ENCODE measurements at places on chromosomes 3 and 15.

- no peak for DNase-seq
Measured at GRCh38 chr3:38487323-38487722, 8.8 kb upstream of the EXOG start.

DNA sequence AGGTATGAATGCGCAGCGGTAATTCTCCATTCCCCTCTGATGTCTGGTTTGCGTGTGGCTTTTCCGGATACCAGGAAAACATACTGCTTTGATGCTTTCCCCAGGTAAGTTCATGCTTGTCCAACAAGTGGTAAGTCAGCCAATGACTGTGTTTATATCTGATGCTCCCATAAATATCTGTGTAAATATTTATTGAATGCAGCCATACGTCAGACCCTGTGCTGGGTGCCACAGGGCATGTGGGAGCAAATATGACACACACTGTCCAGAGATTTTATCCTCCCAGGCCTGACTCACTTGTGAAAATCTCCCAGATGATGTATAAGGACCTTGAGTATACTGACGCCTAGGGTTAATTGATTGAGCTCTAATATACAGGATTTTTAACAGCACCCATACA, 29.6 kb upstream of the CEMIP start:
- DNase-seq, result no peak

DNA sequence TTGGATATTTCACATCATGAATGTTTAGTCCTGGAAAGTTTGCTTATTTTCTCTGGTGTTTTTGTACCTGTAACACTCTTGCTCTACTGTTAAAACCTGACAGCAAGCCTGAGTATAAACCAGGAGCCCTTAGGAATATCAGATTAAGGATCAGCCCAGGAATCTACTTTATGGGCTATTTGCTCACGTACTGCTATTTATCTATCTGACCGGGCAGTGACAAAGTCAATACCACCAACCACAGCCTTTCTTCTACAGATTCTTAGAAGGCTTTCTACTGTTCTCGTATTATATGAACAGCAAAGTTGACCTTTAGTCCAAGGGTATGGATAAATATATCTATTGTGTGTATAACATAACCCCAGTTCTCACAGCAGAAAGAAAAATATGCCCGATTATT, 521.2 kb downstream of the RBMS3 start:
- no peak for DNase-seq

DNA sequence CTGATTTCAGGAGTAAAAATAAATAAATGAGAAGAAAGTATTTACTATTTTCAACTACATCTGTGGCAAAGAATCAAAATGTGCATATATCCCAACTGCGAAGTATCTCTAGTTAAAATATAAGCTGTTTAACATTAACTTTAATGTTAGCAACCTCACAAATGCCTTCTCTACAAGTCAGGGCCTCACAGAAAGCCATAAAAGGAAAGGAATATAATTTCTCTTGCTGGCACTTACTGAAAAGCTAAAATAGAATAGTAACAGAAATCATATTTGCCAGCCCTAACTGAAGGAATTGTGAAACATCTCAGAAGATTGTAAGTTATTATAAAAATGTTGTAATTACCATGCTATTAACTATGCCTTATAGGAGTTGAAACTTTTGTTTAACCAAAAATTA, 65.1 kb upstream of the MBNL1 start:
- DNase-seq, result no peak

DNA sequence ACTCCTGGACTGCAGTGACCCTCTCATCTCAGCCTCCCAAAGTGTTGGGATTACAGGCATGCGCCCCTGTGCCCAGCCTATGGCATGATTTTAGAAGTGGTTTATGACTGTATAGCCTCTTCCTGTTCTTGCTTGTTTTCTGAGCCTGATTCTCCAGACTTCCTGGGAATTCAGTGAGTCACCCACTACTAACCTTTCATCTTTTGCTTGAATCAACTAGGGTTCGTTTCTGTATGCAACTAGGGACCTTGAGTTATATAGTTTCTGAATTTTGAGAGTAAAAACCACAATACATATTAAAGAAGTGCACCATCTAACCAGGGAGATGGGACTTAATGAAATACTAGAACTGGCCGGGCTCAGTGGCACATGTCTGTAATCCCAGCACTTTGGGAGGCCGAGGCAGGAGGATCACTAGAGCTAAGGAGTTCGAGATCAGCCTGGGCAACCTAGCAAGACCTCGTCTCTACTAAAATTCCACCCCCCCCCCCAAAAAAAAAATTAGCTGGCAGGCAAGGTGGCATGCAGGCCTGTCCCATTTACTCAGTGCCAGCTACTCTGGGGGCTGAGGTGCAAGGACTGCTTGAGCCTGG, 76.0 kb downstream of the ZNF609 start:
- no peak for DNase-seq

DNA sequence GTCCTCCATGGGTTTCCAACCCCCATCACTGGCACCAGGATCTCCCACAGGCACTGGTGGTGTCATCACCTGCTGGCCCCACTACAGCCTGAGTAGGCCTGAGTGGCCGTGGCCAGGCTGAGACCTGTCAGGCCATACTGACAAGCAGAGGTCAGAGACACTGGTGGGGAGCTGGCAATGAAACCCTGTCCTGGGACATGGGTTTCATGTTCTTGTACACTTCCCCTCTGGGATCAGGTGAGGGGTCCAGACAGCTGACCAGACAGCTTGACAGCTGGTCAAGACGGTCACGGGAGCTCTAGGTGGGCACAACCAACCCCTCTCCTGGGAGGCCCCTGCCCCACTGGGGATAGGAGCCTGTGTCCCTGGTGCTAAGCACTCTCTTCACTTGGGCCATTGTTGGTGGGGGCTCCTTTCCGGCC, 13.1 kb downstream of the ZBTB47 start:
- DNase-seq, result no peak

- DNase-seq, result no peak
Measured at GRCh38 chr3:43496740-43497375, 125.0 kb downstream of the ANO10 start.

DNA sequence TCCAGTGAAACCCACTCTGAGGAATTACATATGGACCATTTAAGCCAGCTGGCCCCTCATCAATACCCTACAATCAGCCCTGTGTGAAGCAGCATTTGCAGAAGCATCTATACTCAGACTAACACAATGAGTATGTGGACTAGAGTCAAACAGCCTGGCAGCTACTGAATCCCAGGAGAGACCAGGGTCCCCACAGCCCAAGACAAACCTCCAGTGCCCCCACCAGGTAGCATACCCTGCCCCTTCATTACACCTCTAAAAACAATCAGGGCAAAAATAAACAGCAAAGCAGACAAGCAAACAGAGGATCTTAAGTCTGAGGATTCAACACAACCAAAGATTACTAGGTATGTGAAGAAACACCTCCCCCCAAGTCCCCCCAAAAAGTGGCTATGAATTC, 157.4 kb downstream of the LEKR1 start:
- DNase-seq, result no peak

GRCh38 chr3:149547954-149548668, 73.6 kb downstream of the TM4SF4 start:
- no peak for DNase-seq

- no peak for DNase-seq
Measured at GRCh38 chr3:10504171-10505049, 976 bp downstream of the ATP2B2 start.

GRCh38 chr3:48927928-48928327, 9.3 kb downstream of the ARIH2 start:
- DNase-seq, result no peak

- no peak for DNase-seq
Measured at GRCh38 chr3:15659254-15659975, 57.9 kb downstream of the BTD start.

DNA sequence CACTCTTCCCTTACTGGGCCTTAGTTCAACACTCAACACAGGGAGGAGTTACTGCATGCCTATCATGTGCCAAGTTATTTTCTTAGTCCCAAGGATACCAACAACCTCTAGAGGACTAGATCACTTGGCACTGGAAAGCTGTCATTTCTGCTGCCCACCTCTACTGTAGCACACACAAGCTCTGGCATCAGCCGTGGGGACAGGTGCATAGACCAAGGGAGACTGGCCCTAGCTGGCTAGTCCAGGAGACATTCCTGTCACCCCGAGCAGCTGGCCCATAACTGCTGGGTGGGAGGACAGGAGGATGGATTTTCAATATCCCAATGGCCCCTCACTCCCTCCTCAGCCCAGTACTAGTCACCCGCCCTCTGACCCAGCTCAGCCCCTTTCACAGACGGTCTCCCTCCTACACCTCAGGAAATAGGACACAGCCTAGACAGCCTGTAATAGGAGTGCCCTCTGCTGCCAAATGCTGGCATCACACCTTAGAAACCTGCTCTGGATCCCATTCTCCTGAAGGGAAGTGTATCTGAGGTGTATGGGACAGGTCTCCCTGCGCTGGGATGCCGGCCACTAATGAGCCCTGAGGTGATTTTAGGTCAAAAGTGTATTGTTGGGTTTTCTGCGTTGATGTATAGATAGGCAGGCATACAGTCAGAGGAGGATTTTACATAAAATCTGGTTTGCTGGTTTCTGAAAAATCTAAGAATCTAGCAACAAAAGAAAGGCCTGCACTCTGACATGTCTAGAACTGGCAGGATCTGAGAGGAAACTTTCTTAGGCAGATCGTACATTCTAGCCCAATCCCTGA, 3.4 kb upstream of the DZIP1L start:
- DNase-seq, result peak; percentile 56

GRCh38 chr3:134998158-134998557, 203.1 kb downstream of the EPHB1 start:
- no peak for DNase-seq

- no peak for DNase-seq
Measured at GRCh38 chr3:31247063-31247447, 285.7 kb upstream of the STT3B start.

- DNase-seq, result no peak
Measured at GRCh38 chr15:55743729-55744655, 1.0 kb upstream of the PRTG start.

DNA sequence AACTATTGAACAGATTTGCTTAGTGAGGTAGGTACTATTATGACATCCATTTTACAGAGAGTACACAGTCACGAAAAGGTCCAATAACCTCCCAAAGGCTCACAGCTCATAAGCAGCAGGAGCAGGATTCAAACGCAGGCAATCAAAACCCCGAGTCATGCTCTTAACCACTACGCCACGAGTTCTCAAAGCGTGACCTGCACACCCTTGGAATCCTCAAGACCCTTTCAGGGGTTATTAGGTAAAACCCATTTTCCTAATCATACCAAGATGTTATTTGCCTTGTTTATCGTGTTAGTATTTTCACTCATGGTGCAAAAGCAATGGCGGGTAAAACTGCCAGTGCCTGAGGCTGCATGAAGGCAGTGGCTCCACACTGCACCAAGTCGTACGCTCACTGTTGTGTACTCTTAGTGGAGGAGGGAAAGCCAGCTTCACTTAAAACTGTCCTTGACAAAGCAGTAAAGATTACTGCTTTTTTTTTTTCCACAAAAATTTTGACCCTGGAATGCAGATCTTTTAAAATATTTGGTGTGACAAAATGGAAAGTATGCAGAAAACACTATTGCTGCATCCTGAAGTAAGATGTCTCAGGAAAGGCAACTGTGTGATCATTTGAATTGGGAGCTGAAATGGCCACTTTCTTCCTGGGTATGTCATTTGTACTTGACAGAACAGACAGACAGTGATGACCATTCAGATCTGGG, 96.1 kb downstream of the IGF2BP2 start:
- DNase-seq, result no peak

- no peak for DNase-seq
Measured at GRCh38 chr3:192928720-192929119, 11.1 kb upstream of the MB21D2 start.

GRCh38 chr3:171336406-171336805, 123.8 kb downstream of the TNIK start:
- DNase-seq, result no peak

- DNase-seq, result no peak
Measured at GRCh38 chr15:96896766-96897165, 566.3 kb downstream of the NR2F2 start.

- DNase-seq, result no peak
Measured at GRCh38 chr3:52399131-52399530, 45.8 kb downstream of the SEMA3G start.

- DNase-seq, result peak; percentile 53
Measured at GRCh38 chr15:42092398-42093318, 1.7 kb downstream of the PLA2G4D start.

- no peak for DNase-seq
Measured at GRCh38 chr3:134849561-134849960, 54.5 kb downstream of the EPHB1 start.

DNA sequence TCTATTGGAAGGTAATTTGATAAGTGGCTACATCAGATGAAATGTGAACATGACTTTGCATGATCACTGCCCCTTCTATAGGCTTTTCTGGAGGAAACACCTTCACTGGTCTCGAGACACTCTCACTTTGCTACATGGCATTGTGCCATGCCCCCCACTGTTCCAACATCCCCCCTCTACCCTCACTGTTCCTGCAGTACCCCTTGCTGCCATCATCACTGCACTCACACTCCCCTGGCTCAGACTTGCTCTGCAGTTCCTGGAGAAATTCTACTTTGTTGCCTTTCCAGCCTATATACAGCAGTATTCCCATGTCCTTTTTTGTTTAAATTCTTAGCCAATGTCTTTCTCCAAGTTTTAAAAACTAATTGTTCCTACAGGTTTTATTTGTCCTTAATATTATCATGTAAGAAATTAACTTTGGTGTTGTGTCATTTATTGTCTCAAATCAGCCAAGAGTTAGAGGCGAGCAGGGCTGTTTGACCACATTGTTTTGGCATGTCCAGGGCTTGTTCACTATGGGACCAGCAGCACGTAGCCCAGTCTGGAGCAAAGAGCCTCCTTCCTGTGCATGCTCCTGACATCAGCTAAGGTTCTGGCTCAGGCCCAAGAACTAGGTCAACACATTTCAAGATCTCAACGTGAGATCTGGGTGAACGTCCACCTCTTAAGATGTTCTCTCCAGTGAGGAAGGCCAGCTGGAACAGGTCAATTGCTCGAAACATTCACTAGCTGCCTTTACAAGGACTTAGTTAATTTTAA, 246.4 kb downstream of the SLC9A9 start:
- DNase-seq, result peak; percentile 35

GRCh38 chr3:124059580-124059979, 67.7 kb upstream of the ROPN1 start:
- DNase-seq, result no peak

GRCh38 chr3:101998256-101998926, 149.1 kb downstream of the NFKBIZ start:
- no peak for DNase-seq

- no peak for DNase-seq
Measured at GRCh38 chr3:16370872-16371740, 106.1 kb downstream of the OXNAD1 start.

- DNase-seq, result no peak
Measured at GRCh38 chr3:162141272-162141791, 644.7 kb downstream of the OTOL1 start.
